ENCODE measurements at places on chromosomes 12 and 14.
A peak's percentile ranks its signal among the peaks of the same experiment; 100 is the strongest.

- H3K27me3 ChIP-seq, result no peaks in the 10 kb centered on the region
- H3K4me1 ChIP-seq, result no peaks in the 10 kb centered on the region
- H3K36me3 ChIP-seq, result no peaks in the 10 kb centered on the region
- H3K27ac ChIP-seq, result no peak overlapping the region
These were observed 41.4 kb upstream of the TUNAR start for GRCh38 chr14:95835121-95835730.

DNA sequence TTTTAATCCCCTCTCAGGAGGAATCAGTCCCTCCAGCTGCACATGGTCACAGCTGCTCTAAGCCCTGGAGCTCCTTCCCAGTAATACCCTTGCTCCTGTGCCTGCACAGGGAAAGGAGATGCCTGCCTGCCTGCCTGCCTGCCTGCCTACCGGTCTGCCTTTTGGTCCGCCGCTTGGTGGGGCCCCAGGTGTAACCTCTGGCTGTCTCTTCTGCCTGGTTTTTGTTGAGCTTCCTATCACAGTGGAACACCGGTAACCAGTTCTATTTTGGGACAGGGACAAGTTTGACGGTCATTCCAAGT is 99.8 kb downstream of the DAD1 start:
- H3K4me3 ChIP-seq, result no peak overlapping the region
- no peaks in the 10 kb centered on the region for H3K36me3 ChIP-seq
- no peak for DNase-seq
- no peaks in the 10 kb centered on the region for H3K4me1 ChIP-seq
- H3K27me3 ChIP-seq, result peaks cover 57% of the 10 kb centered on the region

GRCh38 chr12:81167694-81168093 is 89.8 kb downstream of the ACSS3 start:
- no peaks in the 10 kb centered on the region for H3K36me3 ChIP-seq
- no peaks in the 10 kb centered on the region for H3K27me3 ChIP-seq
- no peak overlapping the region for H3K4me3 ChIP-seq

GRCh38 chr14:36556811-36557433 is 25.5 kb downstream of the NKX2-8 start:
- DNase-seq, result peak; percentile 20
- H3K27me3 ChIP-seq, result peaks cover 7% of the 10 kb centered on the region
- no peaks in the 10 kb centered on the region for H3K36me3 ChIP-seq
- H3K27ac ChIP-seq, result no peak overlapping the region
- H3K4me1 ChIP-seq, result no peaks in the 10 kb centered on the region

GRCh38 chr12:89390802-89391673 is 38.7 kb upstream of the DUSP6 start:
- peak overlapping the region; percentile 80 for H3K27ac ChIP-seq
- H3K4me3 ChIP-seq, result no peak overlapping the region
- no peaks in the 10 kb centered on the region for H3K36me3 ChIP-seq
- DNase-seq, result peak; percentile 62
- H3K27me3 ChIP-seq, result no peaks in the 10 kb centered on the region
